ENCODE measurements at places on chromosomes 1 and 21.
A peak's percentile ranks its signal among the peaks of the same experiment; 100 is the strongest.

- DNase-seq = no peak
Observed at GRCh38 chr1:65512383-65512782, 91.9 kb downstream of the LEPR start.

GRCh38 chr1:25771221-25772114, 28.5 kb upstream of the SELENON start:
- peak; percentile 92 for DNase-seq

GRCh38 chr1:156496211-156496761, 4.3 kb downstream of the MEF2D start:
- DNase-seq = peak; percentile 81

GRCh38 chr1:223837206-223837605, 8.5 kb downstream of the TP53BP2 start:
- DNase-seq = no peak

DNA sequence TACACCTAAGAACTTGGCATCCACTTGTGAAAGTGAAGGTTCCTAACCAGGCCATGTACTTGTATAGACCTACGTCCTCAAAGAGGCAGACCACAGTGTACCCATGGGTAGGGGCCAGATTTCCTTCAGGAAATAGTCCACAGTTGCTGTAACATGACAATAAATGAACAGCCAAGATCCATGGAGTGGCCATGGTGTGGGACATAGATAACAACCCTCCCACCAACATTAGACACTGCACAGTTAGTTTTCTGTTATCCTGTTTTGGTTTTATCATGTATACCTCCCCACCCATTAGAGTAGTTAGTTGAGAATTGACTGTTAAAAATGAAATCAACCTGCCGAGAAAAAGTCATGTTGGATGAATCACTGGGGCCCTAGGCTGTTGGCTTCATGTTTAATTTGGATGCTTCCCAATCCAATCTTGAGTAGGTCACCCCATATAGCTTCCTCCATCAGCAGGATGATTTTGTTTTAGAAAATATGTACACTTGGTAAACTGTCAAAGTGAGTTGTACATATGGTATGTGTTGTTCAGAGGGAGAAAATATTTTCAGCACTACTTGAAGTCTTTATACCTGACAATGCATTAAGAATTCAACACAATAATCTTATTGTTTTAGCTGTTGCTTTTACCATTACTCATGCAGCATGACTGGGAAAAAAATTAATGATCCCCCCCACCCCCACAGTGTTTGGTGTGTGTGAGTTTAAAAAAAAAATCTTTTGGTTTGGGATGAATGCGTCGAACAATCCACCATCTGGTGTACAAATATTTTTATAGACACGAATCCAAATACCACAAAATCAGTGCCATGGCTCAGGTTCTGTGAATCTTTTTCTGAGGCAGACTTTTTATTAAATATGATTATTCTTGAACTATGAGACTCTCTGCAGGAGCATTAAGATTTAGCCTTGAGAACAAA, 88.3 kb upstream of the ARHGAP29 start:
- DNase-seq = no peak

GRCh38 chr21:31405604-31406003, 61.5 kb upstream of the TIAM1 start:
- DNase-seq = no peak

DNA sequence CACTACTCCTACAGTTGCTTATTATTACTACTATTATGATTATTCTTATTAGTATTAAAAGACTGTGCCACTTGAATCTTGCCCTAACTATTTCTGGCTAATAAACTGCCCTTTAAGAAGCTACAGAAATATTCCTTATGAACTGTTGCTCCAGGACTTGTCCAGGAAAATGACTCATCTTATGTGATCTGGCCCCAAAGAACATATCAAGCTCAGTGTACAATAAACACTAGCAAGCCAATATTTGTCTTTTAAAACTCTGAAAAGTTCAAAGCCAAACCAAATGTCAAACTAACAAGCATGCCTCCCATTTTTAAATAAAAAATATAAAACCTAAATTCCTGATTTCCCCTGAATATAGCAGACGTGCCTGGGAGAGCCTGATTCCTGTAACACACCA, 88.7 kb upstream of the SIM2 start:
- no peak for DNase-seq

GRCh38 chr1:93573940-93574469, 107.6 kb downstream of the BCAR3 start:
- DNase-seq = no peak

DNA sequence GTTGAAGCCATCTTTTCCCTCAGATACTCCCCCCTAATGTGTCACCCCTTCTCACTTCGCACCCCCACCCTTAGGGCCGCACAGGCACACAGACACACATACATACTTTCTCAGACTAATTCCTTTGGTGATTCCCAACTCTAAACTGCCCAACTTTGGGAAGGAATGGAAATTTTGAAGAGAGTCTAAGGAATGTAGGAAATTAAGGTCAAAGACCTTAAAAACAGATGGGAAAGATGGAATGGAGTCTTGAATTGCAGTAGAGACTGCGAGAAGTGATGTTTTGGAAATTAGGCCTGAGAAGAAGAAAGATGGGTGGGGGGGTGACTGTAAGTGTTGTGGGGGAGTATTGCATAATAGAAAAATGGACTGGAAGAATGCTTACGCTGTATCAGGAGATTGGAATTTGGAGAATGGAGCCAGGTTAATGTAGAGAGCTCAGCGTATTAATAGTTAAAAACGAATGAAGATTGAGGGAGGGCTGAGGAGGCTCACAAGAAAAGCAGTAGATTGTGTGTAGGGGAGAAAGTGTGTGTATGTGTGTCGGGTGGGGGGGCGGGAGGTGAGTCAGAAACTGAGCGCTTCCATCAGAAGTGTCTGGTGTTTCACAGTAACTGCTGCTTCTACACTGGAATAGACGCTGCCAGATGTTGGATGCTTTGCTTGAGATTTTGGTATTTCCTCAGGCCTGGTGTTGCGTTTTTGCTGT, 1.7 kb downstream of the PIP5K1A start:
- no peak for DNase-seq

All from SJCRH30 (cell line).